ENCODE measurements at places on chromosomes 13 and 19. TPM values are rescaled to one million over a fixed set of nuclear protein-coding genes. Genes with fewer than 3 reads are reported as not detected.

DNA sequence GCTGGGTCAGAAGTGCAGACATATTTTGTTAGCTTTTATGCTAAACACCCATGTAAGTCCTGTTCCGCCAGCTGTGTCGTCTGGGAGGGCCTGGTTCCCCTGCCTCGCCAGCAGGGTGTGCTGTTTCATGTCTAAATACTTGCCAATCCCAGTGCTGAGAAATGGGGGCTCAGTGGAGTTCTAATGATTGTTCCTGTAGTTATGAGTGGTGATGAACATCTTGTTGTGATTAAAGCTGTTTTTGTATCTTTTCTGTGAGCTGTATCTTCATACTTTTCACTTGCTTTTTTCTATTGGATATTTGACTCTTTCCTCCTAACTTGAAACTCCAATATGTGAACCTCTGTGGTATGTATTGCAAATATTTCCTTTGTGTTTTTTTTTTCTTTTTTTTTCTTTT, 32.7 kb downstream of the KDM4B start:
- DNase-seq: no peak

GRCh38 chr13:107365466-107366215, 797.7 kb upstream of the ARGLU1 start:
- no peak for DNase-seq

- DNase-seq: no peak
Measured at GRCh38 chr13:111958612-111959395, 108.1 kb upstream of the SOX1 start.

DNA sequence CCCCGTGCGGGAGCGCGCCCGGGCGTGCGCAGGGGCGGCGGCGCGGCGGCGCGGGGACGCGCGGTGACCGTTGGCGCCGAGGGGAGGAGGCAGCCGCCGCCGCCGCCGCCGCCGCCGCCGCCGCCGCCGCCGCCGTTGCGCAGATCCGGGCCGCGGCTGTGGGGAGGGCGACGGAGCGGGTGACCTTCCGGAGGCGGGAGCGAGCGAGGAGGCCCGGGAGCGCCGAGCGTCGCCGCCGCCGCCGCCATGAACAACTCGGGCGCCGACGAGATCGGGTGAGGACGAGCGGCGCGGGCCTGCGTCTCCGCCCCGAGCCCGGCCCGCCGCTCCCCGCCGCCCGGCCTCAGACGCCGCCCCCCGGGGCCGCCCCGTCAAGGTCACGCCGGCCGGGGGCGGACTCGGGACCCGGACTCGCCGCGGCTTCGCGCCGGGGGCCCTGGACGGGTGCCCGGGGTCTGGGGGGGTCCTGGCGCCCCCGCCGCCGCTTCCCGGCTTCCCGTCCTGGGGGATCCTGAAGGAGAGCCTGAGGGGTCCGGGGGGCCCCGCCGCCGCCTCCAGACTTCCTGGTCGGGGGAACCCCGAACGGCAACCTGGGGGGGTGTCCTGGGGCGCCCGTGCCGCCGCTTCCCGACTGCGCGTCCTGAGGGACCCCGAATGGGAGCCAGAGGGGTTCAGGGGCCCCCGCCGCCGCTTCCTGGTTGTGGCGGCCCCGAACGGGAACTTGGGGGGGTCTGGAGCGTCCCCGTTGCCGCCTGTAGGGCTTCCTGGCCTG, at the start of gene DAZAP1:
Gene DAZAP1 (plus strand): TSS at position 59 of the 772 bp plus-strand sequence. CDS start 188 bp downstream, at position 247.
- no peak for DNase-seq

GRCh38 chr19:29324291-29324680, 111.3 kb upstream of the UQCRFS1 start:
- no peak for DNase-seq

- no peak for DNase-seq
Measured at GRCh38 chr19:17405250-17406045, at the start of gene BST2. TSS of gene BST2 (minus strand) at chr19:17405630. CDS start at chr19:17405575, 55 bp downstream.

The GSX1 gene
- polyA plus RNA-seq: not detected

The ZNF8 gene
- 5.3 TPM for polyA plus RNA-seq

DNA sequence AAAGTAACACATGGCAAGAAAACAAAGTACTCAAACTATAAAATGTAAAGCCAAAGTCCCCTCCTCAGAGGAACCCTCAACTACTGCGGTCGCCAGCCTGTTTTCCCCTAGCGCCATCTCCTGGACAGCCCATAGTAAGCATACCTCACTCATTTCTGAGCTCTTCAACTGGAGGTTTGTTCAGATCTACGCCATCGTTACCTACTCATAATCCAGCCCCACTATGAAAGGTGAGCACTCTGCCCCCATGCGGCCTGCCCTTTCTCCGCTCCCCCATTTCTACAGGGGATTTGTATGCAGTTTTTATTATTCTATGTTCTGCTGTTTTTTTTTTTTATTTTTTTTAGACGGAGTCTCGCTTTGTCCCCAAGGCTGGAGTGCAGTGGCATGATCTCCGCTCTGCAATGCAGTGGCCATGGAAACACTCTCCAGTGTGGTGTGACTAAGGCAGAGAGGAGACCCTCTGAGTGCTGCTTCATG, 26.2 kb downstream of the OPA3 start:
- no peak for DNase-seq

- DNase-seq: no peak
Measured at GRCh38 chr13:45846681-45847080, 4.9 kb downstream of the SIAH3 start.

GRCh38 chr13:43448605-43449336, 338.0 kb downstream of the ENOX1 start:
- no peak for DNase-seq

The FFAR3 gene
- polyA plus RNA-seq: 0.08 TPM

DNA sequence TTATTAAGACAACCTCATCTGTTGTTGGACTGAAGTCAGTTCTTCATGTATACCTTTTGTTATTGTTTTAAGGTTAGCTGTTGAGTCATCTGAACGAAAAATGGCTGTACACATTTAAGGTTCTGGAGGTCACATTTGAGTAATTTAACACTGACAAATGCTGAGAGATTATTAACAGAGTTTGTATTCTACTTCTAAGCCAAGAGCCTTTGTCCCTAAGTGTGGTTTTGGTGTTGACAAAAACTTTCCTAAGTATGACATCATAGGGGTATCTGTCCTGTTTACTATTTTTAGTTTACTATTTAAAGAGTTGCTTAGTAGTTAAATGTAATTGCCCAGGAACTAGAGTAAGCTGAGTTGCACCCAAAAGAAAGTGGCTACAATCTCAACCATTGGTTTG, 71.9 kb downstream of the CDK8 start:
- DNase-seq: no peak
